ENCODE measurements at places on chromosomes 1 and 21. TPM values are rescaled to one million over a fixed set of nuclear protein-coding genes. Genes with fewer than 3 reads are reported as not detected.
A peak's percentile ranks its signal among the peaks of the same experiment; 100 is the strongest.

DNA sequence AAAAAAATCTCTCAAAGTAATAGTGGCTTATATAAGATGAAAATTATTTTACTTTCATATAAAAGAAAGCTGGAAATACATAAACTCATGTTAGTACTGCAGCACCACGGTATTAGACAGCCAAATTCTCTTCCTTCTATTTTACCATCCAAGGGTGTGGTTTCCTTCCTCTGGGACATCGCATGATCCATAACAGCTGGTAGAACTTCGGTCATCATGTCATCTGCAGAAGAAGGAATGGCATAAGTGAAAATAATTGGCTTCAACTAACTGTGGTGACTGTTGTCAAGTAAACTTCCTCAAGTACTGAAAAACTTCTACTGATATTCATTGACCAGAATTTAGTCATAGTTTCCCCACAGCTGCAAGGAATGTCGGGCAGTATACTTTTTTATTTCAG is 28.3 kb upstream of the IFI44L start:
- no peak for DNase-seq

Gene MRPS14
- 29.9 TPM for total RNA-seq

DNA sequence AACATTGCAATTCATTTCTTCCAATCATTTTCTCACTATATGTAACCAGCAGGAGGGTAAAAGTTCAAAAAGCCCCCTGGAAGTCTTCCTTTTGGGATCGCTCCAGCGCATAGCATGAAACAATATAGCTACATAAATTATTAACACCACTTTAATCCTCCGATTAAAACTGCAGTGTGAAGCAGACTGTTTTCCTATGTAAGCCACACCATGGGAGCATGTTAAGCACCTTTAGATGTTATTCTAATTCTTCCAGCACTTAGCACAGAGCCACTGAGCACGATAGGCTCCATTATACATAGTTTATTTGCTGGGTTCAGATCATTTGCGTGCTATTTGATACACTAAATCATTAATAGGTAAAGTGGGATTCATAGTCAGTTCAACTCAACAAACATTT is 18.4 kb upstream of the GADD45A start:
- no peak for DNase-seq

- DNase-seq: no peak
These were observed 7.1 kb downstream of the RAD54L start for GRCh38 chr1:46254668-46255067.

GRCh38 chr1:209883341-209883971 is 54.6 kb upstream of the SYT14 start:
- peak; percentile 3 for DNase-seq

Gene SLC45A1
- 11.3 TPM for total RNA-seq

Gene A3GALT2
- not detected for total RNA-seq

Gene BGLAP
- not detected for total RNA-seq

- DNase-seq: peak; percentile 14
These were observed 418.6 kb upstream of the PROX1 start for GRCh38 chr1:213568929-213569815.

- no peak for DNase-seq
These were observed 26.2 kb upstream of the LBR start for GRCh38 chr1:225453797-225454648.

Gene MFAP2
- total RNA-seq: 12.1 TPM

DNA sequence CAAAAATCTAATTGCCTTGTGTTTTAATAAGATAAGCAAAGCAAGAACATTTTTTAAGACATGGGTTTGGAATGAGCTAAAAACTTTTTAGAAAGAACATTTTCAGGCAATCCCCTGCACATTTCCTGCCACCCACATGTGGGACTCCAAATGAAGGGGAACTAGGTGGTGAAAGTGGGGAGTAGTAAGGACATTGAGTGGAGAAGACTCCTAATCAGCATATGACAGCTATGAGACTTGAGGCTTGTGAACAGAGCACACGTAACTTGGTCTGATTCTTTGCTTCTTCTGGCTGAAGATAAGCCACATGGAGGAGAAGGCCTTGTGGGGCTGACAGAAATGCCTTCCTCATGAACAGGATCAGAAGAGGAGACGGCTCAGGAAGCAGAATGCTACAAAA is 50.3 kb downstream of the FCER1A start:
- DNase-seq: no peak

Gene AGMAT
- total RNA-seq: not detected

GRCh38 chr21:43866659-43867331 is 1.8 kb downstream of the AGPAT3 start:
- no peak for DNase-seq

- no peak for DNase-seq
These were observed 39.0 kb upstream of the MAGOH start for GRCh38 chr1:53277326-53277725.

Gene ZNF593OS
- total RNA-seq: not detected

DNA sequence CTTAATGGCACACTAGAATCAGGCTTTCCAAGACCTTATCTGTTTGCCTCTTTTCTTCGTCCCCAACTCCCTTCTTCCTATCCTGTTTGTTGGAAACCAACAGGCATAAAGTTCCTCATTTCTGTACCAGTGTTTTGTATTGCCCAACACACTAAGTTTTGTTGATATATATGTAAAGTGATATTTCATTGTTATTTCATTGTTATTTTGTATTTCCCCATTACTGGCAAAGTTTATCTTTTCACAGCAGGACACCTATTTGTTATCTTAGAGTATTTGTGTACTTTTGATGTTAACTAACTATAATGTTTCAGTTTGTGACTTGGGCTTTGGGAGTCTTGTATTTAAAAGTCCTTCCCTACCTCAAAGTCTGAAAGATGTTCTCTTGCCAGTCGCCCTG is 27.1 kb downstream of the FAM20B start:
- DNase-seq: no peak

- DNase-seq: no peak
These were observed 56.6 kb upstream of the CR2 start for GRCh38 chr1:207397525-207397926.

DNA sequence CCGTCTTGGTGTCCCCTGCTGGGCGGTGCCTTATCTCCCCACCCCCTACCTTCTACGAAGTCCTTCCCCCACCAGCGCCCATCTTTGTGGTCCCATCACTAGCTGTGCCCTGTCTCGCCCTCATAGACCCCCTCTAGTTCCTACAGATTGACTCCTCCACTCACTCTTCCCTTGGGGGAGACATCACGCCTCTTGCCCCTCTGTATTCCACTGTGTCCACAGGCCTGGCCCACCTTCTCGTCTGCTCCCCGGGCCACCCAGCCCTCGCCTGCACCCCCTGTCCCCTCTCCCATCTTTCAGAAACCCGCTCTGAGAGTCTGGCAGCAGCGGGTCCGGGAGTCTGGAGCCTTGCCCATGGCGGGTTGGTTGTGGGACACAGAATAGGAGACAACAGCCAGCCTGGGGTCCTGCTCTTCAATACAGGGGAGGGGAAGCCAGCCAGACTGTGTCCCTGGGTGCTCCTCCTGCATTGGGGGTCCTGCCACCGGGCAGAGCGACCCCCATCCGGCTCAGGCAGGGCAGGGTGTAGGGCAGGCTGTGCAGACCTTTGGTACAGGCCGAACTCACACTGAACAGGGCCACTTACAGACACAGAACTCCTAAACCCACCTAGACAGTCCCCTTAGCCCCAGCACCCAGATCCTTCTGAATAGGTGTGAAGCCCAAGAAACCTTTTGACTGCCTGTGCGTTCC is 1.1 kb downstream of the RNF187 start:
- DNase-seq: no peak

Data from esophagus muscularis mucosa (tissue), 4 donors.